ENCODE measurements at places on chromosomes 3 and 15.

DNA sequence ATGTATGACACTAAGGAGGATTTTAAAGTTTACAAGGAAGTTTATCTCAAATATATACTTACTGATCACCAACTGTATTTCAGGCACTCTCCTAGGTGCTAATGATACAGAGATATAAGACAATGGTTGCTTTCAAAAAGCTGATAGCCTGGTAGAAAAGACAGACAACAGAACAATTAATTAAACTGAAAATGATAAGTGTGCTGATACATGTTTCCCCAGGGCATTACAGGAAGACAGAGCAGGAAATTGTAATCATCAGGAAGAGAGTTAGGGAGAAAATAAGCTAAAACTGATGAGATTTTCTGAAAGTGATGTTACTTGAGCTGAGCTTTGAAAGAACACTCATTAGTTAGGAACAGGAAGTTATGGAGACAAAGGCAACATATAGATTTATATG is 229.7 kb downstream of the RSRC1 start:
- no peak for DNase-seq

DNA sequence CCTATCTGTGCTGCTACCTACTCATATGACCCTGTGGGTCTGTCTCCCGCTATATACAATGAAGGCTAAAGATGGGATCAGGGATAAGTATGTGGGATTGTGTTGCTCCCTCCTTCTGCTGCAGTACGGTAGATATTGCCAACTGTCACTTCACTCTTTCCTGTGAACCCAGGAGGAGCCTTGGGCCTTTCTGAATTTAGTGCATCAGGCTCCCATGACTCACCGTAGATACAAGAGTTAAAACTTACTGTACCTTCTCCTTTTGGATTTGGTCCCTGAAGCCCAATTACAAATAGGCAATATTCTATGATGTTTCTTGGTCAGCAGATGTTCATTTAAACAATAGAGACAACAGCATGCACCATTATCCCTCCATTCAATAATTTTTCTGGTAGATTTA is 27.4 kb downstream of the MITF start:
- DNase-seq, result no peak

DNA sequence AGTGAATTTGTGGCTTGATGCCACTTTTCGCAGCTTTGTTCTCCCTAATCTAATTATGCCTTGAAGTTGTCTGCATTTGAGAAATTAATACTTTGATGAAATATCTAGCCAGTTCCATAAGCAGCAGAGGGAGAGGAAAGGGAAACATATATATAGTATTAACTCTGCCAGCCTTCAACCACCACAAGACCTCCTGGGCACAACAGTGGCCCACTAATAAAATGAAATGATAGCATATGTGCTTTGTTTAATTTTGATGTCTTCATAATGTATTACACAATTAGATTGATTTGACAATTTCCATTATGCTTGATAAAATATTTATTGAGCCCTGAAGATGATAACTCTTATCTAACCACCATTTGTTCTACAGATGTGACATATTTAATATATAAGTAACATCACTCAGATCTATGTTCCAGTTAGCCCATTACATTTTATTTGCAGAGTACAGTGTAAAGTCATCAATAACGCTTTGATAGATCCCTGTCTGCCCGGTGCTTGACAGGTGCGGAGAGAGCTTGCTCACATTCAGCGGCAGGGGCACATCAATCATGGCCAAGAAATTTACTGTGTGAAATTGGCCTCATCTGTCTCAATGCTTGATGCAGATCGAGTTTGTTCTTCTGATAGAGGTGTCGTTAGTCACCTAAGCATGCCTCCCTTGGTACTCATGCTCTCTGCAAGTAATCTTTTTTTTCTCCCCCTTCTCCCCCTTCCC is 187.4 kb downstream of the MECOM start:
- no peak for DNase-seq

GRCh38 chr3:171257251-171258203 is 202.7 kb downstream of the TNIK start:
- DNase-seq, result no peak

DNA sequence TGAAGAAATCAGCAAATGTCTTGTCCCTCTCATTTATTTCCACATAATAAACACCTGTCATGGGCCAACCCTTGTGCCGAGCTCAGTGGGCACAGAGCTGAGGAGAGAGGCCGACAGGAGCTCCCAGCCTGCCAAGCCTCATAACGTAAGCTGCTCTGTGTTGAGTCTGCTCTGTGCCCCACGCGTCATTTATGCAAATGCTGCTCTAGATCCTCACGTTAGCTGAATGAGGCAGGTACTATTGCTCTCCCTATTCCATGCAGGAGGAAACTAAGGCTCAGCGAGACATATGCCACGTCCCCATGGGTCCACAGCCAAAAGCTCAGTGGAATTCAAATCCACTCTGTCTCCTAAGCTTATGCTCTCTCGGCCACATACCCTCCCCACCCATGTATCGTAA is 41.5 kb downstream of the EFCAB12 start:
- no peak for DNase-seq

GRCh38 chr3:66453651-66454463 is 47.0 kb downstream of the LRIG1 start:
- DNase-seq, result no peak

DNA sequence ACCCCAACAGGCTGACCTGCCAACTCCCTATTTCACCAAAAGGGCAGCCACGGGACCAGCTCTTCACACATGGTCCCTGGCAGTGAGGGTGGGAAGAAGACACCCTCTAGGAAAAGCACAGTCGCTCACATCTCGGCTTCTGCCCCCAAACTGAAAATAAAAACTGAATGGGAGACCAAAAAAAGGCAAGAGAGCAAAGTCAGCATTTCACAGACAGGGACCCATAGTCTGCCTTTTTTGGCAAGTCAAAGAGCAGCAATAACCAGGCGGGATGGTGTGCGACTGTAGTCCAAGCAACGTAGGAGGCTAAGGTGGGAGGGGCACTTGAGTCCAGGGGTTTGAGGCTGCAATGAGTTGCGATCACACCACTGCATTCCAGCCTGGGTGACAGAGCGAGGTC is 154.1 kb downstream of the ADAMTS17 start:
- no peak for DNase-seq

DNA sequence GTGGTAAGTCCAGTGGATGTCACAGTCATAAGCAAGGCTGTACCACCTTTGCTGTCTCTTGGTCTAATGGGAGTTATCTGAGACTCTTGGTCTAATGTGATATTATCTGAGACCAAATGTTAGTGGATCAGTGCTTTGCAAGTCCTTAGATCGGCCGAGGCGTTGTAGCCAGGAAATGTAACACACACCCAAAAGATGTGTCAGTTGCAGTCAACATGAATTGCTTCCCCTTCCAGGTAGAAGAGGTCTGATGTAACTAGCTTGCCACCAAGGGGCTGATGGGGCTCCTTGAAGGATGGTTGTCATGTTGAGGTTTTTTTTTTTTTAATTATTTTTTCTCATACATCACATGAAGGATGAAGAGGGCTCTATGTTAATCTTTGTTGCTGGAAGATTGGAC is 45.4 kb upstream of the RAF1 start:
- DNase-seq, result no peak

- DNase-seq, result no peak
Observed at GRCh38 chr3:130627143-130627855, 110.3 kb downstream of the COL6A6 start.

- DNase-seq, result no peak
Observed at GRCh38 chr3:184379358-184380184, at the start of gene CHRD. Gene CHRD (plus strand): TSS chr3:184380054. CDS start chr3:184380319, 265 bp downstream.

DNA sequence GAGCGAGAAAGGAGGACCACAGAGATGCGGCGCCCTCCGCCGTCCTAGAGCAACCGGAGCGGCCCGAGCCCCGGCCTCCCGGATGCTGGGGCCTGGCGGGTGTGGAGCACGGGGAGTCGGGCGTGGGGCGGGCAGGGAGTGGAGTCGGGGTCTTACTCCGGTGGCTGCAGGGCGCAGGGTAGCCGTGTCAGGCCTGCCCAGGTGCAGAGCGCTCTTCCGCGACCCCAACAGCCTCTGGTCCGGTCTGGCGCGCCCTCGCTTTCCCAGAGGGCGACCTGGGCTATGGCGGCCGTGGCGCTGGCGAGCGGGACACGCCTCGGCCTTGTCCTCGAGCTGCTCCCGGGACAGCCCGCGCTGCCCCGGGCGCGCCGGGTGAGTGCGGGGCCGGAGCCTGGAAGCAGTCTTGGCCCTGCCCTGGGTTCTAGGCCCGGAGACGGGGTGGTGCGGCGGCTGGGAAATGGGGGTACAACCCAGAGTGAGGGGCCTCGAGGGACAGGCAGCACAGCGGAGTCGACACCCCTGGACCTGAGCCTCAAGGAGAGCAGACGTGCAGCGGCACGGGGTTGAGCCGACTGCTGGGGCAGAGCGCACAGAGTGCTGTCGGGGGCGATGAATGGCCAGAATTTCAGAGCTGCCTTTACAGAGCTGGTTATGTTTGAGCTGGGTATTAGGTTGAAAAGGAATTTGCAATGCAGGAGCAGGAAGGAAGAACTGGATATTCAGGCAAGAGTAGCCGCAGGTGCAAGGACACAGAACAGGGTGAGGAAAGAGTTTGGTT is at the start of gene ZNF662:
ZNF662 (plus strand) TSS at position 73 of the 778 bp plus-strand sequence. CDS start 1,973 bp downstream, outside the sequence.
- DNase-seq, result peak; percentile 3

GRCh38 chr15:69132977-69133861 is 27.2 kb upstream of the GLCE start:
- DNase-seq, result no peak

Measured in NCI-H1436 (cell line).